Fibroblast of skin of left biceps (primary cell): ENCODE measurements at places on chromosomes 3 and 15.

DNA sequence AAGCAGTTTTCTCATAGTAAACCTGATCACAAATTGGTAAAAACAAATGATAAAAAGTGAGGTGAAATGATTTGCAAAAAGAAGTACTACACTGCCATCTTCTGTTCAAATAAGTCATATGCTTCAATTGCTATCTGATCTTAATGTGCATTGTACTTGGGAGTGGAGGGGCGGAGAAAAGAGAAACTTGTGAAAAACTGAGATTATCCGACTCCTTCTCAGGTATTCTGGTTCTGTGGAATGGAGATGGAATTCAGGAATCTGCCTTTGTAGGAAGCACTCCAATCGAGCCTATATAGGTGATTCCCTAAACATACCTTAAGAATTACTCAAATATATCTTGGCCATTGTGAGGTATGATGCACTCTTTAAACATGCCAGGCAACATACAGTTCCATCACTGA, 180.6 kb downstream of the CHL1 start:
- DNase-seq: no peak

DNA sequence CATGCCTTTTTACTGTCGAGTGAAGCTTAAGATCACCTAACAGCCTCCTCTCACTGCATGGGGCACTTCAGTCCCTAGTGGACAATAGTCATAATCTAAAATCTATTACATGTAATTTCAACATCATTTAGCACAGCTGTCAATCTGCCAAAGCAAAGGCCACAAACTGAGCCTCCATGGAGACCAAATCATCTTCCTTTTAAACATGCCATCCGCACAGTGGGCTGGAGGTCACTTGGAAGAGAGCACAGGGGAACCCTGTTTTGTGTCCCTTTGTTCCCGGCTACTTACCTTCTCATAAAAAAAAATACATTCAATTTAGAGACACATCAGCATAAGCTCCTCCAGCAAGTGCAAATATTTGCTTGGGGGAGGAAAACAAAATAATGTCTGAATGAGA, 167.3 kb downstream of the SQOR start:
- DNase-seq: no peak

- DNase-seq: no peak
Measured at GRCh38 chr3:112744106-112744505, 102.6 kb downstream of the CD200R1L start.

DNA sequence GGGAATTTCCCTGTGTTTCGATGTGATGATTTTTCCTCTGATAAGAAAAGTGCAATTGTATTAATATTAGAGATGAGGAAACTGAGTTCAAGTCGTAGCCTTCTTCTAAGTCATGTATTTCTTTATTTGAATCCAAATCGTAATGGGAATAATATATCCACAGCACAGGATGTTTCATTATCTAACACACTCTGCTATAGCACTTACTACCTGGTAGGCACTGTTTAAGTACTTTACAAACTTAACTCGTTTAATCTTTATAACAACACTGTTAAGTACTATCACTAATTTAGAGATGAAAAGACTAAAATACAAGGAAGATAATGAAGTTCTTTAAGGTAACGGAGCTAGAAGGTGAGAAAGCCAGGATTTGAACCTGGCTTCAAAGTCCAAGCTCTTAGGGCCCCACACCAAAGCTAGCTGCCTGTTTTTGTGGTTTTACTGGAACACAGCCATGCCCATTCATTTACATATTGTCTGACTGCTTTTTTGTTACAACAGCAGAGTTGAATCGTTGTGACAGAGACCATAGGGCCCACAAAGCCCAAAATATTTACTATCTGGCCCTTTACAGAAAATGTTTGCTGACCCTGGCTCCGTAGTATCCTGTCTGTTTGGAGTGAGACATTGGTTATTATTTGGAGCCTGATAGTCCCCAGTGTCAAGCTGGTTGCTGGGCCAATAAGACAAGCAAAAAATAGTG, 9.6 kb upstream of the ATP13A3 start:
- no peak for DNase-seq

DNA sequence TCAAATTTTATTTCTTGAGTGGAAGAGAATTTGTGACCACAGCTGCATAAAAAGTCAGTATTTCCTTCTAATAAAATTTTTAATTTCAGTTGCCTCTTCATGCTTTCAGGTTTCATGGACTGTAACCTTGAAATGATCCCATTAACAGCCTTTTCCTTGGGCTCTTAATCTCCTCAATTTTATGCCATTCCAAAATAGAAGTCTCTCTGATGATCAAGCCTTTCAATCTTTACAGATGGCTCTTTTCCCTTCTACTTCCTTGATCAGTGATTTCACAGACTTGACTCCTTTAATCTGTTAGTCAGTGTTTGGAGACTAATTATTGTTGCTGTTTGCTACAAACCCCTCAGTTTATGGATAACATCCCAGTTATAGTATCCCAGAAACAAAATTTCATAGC, 11.9 kb downstream of the TSC22D2 start:
- no peak for DNase-seq

DNA sequence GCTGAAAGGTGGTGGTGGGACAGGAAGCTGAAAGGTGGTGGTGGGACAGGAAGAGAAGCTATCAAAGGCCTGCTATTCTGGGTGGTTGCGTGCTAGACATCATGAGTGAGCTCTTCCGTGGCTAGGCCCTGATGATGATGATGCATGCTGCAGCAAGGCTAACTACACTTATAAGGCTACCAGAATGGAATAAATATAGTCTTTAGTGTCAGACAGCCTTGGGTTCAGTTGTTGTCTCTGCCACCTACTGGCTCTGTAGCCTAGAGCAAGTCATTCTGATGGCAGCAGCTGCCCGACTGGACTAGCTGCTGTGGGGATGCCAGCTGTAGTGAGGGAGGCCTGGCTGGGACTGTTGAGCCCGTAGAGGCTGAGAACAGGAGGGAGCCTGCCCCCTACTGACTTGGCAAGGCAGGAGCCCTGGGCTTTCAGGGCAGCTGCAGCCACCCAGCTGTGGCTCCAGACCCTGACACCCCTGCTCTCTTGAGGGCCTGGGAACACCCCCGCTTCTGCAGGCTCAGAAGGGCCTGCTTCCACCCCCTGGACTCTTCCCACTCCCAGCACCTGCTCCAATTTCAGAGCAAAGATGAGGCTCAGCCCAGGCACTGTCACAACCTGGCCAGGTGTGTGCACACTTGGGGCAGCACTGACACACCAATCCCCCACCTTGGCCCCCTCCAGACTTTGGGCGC, 21.4 kb upstream of the ZBED2 start:
- DNase-seq: no peak

- DNase-seq: no peak
Measured at GRCh38 chr3:62703451-62704167, 171.6 kb downstream of the CADPS start.

DNA sequence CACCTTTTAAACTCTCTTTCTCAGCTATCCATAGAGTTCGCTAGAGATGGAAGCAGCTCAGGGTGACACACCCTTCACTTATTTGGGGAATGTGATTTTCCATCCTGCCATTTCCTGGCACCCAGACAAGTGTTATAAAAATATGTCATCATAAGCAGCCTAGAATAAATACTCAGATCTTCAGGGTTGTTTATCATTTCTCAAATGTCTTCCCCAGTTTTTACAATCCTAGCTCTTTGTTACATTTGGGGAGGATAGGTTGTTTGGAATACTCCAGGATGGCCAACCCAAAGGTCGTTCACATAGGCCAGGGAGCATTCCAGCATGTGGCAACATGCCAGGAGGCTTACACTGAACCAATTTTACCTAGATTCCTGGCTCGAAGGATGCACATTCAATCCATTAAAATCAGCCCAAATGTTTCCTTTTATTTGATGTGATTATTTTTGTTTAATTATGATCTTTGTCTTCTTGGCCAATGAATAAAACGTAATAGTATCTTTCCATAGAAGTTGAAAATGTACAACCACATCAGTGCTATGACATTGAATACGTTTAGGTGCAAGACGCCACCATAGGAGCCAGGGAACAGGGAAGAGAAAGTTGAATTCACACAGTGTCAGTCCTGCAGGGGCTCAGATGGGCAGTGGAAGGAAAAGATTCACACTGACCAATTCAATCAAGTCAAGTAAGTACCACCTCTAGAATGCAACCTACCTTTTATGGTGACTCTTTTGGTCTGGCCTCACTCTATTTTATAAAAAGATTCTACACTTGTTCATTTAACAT, 537.7 kb upstream of the MDFIC2 start:
- peak; percentile 89 for DNase-seq
